ENCODE measurements at places on chromosomes 5 and 9. TPM values are rescaled to one million over a fixed set of nuclear protein-coding genes. Genes with fewer than 3 reads are reported as not detected.

KIAA1191 gene
- total RNA-seq, result 105 TPM

SLC12A7 gene
- total RNA-seq, result 8.6 TPM

ANKRD34B gene
- total RNA-seq, result not detected

CDH10 gene
- total RNA-seq, result not detected

SLC36A2 gene
- total RNA-seq, result not detected

PRDM9 gene
- total RNA-seq, result not detected

KCTD16 gene
- not detected for total RNA-seq

PITX1 gene
- total RNA-seq, result 1.4 TPM

TDRD7 gene
- 7.7 TPM for total RNA-seq

PKD2L2 gene
- not detected for total RNA-seq

PFN3 gene
- not detected for total RNA-seq

NFIB gene
- total RNA-seq, result 96.4 TPM

TMEM245 gene
- 56.5 TPM for total RNA-seq

STOML2 gene
- 87.4 TPM for total RNA-seq
